Activated naive CD4-positive, alpha-beta T cell treated with anti-CD3 and anti-CD28 coated beads, Interleukin-2, amount 50 U/mL, for 72 hours (primary cell): ENCODE measurements at places on chromosomes 12 and 14. TPM values are rescaled to one million over a fixed set of nuclear protein-coding genes. Genes with fewer than 3 reads are reported as not detected.

DNA sequence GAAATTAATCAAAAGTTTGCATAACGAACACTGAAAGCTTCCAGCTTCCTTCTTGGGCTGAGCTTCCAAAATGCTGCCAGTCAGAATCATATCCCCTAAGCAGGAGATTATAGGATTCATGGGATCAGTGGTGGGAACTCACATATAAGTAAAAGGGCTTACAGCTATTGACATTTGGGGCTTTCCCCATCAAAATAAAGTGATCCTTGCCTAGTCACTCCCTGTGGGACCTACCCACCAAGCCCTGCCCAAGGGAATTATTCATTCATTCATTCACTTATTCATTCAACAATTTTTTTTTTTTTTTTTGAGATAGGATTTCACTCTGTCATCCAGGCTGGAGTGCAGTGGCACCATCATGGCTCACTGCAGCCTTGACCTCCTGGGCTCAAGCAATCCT lies 47.5 kb upstream of the NR1H4 start:
- DNase-seq, result no peak

- DNase-seq, result no peak
These were observed 1.0 kb downstream of the NRIP2 start for GRCh38 chr12:2833810-2834209.

- no peak for DNase-seq
These were observed 191.4 kb downstream of the TTC7B start for GRCh38 chr14:90624732-90625400.

- no peak for DNase-seq
These were observed 28.9 kb downstream of the PNN start for GRCh38 chr14:39203659-39204606.

DNA sequence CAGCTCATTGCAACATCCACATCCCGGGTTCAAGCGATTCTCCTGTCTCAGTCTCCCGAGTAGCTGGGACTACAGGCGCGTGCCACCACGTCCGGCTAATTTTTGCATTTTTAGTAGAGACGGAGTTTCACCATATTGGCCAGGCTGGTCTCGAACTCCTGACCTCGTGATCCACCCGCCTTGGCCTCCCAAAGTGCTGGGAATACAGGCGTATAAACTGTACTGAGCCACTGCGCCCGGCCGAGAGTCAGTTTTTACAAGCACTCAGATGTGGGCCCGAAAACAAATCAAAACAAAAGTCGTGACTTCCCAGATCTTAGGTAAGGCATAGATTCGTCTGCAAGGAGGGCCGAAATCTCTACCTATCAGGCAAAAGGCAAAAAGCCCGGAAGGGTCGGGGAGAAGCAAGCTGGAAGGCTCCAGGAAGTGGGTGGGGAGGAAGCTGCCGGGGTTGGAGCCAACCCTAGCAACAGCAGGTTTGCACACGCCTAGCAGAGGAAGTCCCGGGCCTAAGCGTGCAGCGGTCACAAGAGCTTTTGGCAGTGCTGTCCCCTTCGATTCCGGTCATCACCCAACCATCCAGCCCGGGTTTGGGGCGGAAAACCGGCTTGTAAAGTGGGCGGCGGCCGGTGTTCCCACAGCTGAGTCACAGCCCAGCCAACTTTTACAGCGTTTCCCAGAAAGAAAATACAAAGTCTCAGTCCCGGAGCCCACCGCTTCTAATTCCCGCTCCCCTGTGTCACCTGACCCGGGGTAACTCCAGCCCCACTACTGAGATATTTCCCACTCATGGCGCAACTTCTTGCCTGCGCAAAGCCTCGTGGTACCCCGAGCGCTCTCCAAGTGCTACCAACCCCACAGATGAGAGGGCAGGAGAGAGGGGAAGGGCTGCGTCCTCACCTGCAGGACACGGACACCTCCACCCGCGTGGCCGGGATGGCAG lies 583 bp downstream of the CPNE8 start:
- peak; percentile 42 for DNase-seq

GRCh38 chr12:12502815-12503151 lies 59.9 kb downstream of the DUSP16 start:
- DNase-seq, result no peak

GRCh38 chr14:86442135-86442534 lies 912.2 kb downstream of the FLRT2 start:
- no peak for DNase-seq

- DNase-seq, result no peak
These were observed 19.4 kb upstream of the STRN3 start for GRCh38 chr14:31045501-31046080.

The LRRC9 gene
- 0.05 TPM for total RNA-seq

The RDH12 gene
- total RNA-seq, result not detected

The GARIN6 gene
- not detected for total RNA-seq
